ENCODE measurements at places on chromosomes 16 and 17. TPM values are rescaled to one million over a fixed set of nuclear protein-coding genes. Genes with fewer than 3 reads are reported as not detected.

DNA sequence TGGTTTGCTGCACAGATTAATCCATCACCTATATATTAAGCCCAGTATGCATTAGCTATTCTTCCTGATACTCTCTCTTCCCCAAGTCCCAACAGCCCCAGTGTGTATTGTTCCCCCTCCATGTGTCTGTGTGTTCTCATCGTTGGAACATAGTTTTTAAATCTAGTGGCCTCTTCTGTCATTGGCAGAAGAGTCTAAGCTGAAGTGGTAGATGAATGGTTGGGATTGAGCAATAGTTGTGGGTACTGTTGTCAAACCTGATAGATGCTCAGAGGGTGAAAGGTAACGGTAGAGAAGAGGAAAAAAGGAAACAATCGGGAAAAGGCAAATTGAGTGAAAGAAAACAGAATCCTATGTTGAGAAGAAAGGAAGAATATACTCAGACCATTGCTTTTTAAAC lies 29.9 kb downstream of the MAP3K3 start:
- DNase-seq: no peak

DNA sequence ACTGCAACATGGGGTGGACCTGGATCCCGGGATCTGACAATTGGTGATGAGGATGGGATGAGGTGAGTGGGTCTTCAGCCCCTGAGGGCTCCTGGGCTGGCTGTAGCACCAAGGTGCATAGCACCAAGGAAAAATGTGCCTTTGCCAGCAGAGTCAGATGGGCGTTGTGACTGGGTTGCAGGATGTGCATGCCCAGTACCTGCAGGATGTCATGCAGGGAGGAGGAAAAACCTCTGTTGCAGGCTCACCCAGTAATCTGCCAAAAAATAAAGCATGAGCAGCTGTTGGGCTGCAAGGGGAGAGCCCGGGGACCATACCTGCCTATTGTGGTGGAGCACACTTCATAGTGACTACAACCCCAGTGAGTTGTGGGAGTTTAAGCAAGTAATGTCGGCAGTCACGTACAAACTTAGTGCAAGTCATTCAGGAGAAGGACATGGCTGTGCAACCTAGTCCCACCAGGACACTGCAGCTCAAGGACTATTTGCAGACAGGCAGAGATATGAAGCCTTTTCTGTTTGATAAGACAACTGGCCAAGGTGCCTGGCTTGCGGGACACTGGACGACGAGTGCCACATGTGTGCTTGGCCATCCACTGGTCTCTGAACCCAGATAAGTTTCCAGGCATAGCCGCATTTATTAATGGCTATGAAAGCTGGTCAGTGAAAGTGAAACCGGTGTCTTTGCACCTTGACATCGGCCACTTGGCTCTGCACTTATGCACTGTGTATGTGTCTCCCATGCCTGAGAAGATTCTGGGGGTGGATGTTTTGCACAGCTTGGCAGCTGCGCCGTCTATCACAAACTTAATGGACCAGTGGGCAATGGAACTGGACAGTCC lies 499.8 kb downstream of the KCNJ2 start:
- no peak for DNase-seq

GRCh38 chr17:80962356-80963329 lies 29.0 kb upstream of the CHMP6 start:
- DNase-seq: no peak

DNA sequence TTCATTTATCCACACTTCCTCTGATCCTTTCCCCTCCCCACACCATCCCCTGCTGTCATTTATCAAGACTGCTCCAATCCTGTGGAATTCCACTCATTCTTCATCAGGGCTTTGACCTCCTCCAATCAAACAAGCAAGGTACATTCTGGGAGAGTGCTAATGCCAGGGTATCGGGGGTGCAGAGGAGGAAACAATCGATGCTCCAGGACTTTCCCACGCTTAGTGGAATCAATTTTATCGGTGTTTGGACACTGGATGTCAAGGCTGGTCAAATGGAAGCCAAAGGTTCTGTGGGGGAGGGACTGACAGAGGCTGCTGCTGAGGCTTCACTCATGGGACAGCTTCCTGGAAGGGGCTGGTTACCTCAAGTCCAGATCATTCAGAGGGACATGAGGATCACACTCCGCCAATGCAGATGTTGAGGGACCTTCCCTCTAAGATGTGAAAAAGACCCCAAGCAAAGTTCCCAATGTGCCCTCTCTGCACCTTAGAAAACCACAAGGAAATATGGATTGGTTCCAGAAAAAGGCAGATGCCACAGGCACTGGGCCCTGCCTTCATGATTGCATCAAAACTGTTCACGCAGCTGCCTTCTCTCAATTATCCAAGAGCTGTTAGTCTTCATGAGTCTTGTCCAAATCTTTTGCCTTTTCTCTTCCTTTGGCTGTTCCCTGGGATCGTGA lies 44.7 kb upstream of the SOX9 start:
- no peak for DNase-seq

GRCh38 chr16:13414154-13414553 lies 505.8 kb upstream of the ERCC4 start:
- DNase-seq: no peak

DNA sequence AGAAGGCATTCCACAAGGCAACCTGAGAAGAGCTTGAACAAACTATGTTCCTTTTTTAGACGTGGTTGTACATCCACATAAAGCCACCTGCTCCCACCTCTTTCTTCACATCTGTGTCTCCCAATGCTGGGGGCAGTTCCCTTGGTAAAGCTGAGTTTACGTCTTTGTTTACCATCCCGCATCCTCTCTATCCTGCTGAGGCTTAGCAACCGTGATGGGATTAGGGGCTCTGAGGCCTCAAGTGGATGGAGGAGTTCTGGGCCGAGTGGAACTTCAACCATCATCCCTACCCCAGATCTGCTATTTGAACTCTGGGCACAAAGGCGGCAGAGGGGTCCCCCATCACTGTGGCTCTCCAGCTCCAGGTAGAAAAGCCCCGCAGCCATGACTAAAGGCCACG lies 94.2 kb upstream of the CREBBP start:
- no peak for DNase-seq

DNAH3 gene
- total RNA-seq: 0.12 TPM

DNA sequence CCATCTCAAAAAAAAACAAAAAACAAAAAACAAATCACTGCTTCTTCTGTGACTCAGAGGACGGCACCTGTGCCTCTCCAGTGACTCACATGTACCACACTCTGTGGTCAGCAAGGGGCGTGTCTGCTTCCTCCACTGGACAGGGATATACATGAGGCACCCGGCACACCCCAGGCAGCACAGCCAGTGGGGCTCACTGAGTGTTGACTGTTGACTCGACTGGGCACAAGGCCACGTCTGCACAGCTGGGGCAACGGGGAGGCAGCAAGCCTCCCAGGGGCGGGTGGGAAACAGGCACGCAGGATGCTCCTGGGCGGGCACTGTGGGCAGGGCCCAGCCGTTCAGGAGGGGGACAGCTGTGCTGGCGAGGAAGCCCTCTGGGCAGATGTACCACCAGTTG lies 64.1 kb downstream of the TIMM22 start:
- DNase-seq: peak; percentile 58

KRTAP4-3 gene
- total RNA-seq: not detected

- no peak for DNase-seq
Observed at GRCh38 chr17:31136319-31136718, 41.5 kb downstream of the NF1 start.

- no peak for DNase-seq
Observed at GRCh38 chr17:10666906-10667305, 9.8 kb upstream of the MYH3 start.

KRTAP9-8 gene
- not detected for total RNA-seq

DNA sequence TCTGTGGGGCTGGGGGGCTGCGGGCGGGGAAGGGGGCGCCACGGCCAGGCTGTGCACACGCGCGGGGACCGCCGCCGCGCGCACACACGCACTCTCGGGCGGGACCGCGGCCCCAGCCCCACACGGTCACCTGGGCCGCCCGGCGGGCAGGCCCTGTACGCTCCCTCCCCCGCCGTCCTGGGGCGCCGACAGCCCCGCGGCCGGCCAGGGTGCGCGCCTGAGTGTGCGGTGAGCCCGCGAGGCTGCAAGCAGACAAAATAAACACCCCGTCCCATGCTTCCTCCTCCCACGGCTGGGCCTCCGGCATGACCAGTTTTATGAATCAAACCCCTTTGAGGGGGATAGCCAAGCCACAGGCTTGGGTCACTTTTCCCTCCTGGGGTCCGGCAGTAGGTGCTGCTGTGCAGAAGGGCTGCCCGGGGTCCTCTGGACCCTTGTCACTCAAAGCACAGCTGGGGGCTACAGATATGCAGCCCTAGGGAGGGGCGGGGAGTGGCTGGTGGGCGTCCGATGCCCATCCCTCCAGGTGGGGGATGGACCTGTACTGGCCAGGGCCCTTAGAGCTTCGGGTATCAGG lies 441 bp downstream of the VASN start:
- DNase-seq: no peak

GRCh38 chr17:17590141-17590751 lies 1.3 kb downstream of the PEMT start:
- DNase-seq: no peak

DNA sequence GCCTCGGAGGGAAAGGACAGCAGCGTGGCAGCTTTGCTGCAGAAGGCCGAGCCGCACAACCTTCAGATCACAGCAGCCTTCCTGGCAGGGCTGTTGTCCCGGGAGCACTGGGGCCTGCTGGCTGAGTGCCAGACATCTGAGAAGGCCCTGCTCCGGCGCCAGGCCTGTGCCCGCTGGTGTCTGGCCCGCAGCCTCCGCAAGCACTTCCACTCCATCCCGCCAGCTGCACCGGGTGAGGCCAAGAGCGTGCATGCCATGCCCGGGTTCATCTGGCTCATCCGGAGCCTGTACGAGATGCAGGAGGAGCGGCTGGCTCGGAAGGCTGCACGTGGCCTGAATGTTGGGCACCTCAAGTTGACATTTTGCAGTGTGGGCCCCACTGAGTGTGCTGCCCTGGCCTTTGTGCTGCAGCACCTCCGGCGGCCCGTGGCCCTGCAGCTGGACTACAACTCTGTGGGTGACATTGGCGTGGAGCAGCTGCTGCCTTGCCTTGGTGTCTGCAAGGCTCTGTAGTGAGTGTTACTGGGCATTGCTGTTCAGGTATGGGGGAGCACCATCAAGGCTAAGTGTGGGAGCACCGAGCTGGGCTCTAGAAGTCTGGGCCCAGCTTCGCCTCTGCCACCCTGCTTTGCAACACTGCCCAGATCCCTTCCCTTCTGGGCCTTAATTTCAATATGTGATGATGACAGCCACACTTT lies 18.6 kb downstream of the NOD2 start:
- DNase-seq: no peak

PSMB3 gene
- 145 TPM for total RNA-seq

GRCh38 chr16:31186176-31186575 lies 6.2 kb downstream of the FUS start:
- DNase-seq: no peak

ZSCAN10 gene
- total RNA-seq: not detected

GRCh38 chr16:12453832-12454231 lies 349.9 kb downstream of the CPPED1 start:
- DNase-seq: no peak

GRCh38 chr16:78277321-78278055 lies 178.0 kb downstream of the WWOX start:
- DNase-seq: no peak

SETD1A gene
- total RNA-seq: 10.7 TPM
